Activated naive CD8-positive, alpha-beta T cell treated with anti-CD3 and anti-CD28 coated beads, Interleukin-2, amount 50 U/mL, for 24 hours (primary cell): ENCODE measurements at places on chromosomes 2 and 18.

DNA sequence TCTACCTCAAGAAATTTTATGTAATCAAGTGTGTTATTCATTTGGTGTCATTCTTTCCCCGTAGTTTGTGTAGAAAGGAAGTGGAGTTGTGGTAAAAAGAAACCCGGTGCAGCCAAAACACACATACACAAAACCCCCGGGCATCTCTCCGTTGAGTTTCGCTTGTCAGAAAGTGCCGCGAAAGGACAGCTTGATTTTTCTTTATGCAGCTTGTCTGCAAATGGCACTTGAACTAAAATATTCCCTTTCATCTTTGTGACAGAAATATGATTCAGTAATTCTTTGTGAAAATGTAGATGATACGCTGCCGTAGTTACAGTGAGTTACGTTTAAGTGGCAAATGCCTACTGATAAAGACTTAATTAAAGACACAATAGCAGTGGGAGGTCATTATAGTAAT, 268.8 kb upstream of the SPRED2 start:
- DNase-seq = no peak

- DNase-seq = no peak
Observed at GRCh38 chr2:120429586-120430500, 83.9 kb downstream of the INHBB start.

GRCh38 chr2:207772081-207772843, 2.6 kb upstream of the FZD5 start:
- peak; percentile 22 for DNase-seq

- no peak for DNase-seq
Observed at GRCh38 chr2:238725298-238725697, 122.6 kb upstream of the TWIST2 start.

GRCh38 chr18:39072970-39073369, 1507.4 kb upstream of the CELF4 start:
- DNase-seq = no peak

- DNase-seq = no peak
Observed at GRCh38 chr2:133951209-133951608, 302.7 kb upstream of the MGAT5 start.

DNA sequence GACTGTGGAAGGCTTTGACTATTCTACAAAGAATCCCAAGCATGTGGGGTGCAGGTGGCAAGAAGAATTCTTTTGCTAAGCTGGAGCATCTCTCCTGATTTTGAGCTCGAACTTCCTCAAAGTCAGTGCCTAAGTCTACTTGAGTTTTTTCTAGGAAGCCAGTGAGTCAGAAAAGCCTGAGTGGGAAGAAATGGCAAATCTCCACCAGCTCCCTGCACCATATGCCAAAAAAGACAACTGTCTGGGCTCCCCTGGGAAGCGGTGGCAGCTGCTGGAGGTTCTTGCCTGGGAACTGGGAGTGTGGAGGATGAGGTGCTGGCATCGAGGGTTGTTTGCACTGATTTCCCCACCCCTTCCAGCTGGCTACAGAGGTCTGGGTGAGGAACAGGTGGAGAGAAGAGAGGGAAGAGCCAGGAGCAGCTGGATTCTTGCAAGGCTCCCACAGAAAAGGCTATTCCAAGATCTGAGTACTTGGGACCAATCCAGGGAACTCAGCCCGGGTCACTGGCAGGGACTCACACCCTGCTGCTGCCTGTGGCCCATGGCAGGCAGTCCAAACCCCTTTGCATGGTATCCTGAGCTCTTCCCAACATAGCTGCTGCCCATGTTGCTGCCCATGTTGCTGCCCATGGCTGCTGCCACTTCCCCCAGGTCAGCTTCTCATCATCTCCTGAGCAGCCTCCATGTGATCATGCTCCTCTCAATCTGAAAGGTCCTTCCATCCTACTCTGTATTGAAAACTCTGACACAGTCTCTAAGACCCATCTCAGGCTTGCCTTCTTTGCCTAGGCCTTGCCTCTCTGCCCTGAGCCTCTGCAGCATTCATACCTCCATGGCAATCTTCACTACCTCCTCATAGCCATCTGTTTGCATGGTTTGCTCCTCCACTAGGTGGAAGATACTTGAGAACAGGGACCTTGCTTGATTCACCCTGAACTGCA, 128.3 kb upstream of the SPATS2L start:
- no peak for DNase-seq

GRCh38 chr2:120731175-120731574, 4.5 kb upstream of the GLI2 start:
- no peak for DNase-seq

- DNase-seq = no peak
Observed at GRCh38 chr2:4840791-4841190, 851.4 kb upstream of the SOX11 start.

DNA sequence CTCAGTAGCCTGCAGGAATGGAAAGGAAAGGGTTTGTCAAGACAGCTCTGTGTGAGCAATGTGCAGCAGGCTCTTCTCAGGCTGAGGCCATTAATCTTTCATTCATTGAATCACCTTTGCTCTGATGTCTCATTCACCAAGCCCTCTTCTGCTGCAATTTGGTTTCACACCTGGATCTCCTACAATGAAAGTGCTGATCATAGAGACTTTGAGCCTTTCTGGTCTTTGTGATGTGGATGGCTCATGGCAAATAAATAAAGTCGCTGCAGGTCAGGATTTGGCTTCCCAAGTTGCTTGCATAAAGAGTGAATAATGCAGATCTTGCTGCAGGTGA, 95.8 kb upstream of the SPRED2 start:
- DNase-seq = no peak

DNA sequence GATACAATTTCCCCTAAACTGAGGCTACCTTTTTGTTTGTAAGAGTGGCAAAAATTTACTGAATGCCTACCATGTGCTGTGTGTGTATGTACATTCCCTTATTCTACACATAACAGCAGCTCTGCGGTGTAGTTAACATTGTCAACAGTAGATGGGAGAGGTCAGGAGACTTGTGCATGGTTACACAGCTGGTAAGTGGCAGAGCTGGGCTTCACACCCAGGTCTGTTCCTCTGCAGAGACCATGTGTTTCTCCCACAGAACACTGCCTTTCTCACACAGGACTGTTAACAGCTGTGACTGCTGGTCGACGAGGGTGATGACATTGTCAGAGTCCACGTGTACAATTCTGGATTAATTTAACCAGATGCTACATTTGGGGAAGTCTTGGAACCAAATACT, 49.1 kb downstream of the EML6 start:
- DNase-seq = no peak

- DNase-seq = no peak
Observed at GRCh38 chr2:11764359-11764758, 17.9 kb downstream of the LPIN1 start.

DNA sequence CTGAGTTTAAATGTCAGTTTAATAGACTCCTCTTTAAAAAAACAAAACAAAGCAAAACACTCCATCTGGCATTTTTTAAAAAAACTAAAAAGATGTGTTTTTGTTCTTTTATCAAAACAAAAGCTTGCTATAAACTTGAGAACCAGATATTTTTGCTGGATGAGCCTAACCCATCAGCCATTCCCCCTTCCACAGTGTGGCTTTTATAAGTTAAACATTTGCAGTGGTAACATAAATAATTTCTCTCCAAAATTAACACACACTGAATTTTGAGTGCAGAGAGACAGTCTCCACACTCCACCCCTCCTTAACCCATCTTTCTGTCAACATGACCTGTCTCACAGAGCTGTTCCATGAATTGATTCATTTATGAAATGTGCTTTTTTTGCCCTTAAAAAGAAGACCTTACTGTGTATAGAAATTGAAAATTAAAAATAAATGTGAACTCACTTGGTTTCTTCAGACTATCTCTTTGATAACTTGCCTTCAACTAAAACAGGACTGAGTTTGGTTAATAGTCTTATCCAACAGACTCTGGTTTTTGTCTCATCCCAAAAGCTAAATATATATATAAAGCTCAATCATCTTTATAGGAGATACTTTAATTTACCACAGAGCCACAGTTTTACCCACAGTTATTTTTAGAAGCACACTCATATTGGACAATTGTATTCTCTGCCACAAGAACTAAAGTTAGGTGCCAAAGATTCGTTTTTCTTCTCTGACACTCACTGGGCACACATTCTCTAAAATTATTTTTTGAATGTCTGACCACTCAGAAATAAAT, 64.8 kb upstream of the STK39 start:
- DNase-seq = no peak

- DNase-seq = no peak
Observed at GRCh38 chr2:42964439-42965083, 172.2 kb upstream of the HAAO start.
